ENCODE measurements at places on chromosomes 12 and 14.

DNA sequence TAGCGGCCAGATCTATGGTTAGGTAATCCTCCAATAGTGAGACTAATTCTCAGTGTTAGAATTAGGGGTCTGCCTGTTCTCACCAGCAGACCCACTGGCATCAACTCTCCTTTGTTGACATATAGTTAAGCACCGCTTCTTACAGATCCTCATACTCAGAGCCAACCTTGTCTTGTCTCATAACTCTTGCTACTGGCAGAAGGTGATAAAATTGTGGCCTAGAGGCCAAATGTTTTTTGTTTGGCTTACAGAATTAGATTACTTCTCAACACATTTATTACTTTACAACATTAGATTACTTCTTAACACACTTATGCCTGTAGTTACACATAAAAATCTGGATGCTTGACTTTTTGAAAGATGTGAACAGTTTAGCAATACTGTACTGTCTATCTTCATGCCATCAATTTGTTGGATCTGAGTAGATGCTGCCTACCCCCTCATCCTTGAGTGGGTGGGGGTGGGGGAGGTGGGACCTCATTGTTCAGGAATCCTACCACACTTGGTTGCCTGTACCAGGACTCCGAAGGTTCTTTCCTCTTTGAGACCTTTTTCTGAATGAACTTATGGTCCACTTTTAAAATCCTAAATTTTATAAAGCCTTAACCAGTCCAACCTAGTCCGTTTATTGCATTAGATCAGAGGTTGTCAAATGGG lies 7.0 kb downstream of the MTHFD1 start:
- H3K27ac ChIP-seq, result no peak overlapping the region
- no peak for DNase-seq
- H3K36me3 ChIP-seq, result no peaks in the 10 kb centered on the region
- no peaks in the 10 kb centered on the region for H3K27me3 ChIP-seq
- H3K4me1 ChIP-seq, result peaks cover 14% of the 10 kb centered on the region

DNA sequence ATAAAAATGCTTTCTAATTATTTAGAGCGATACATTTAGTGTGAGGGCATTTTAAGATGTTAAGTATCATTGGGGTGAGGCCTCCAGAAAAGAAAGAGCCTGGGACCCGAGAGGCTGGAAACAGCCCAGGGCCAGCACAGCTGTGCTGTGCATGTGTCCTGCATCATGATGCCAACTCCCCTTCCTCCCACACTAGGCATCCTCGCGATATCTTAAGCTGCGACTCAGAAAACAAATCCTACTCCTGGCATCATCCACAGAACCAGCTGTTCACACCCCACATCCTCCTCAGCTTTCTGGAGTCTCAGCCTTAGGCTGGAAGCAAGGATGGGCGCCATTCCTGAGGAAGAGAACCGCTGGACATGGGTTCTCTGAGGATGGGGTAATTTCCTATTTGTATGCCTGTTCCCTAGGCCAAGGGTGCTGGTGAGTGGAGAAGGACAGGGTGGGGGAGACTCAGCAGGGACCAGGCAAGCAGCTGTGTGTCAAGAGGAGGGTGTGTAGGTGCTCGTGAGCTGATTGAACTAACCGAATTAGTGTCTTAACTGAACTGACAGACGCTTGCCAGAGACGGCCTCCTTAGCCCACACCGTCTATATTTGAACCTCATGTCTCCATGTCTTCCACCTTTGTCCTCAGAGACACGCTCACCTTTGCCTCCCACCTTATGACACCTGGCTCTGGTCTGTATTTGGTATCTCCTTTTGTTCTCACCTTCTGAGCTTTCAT lies 15.6 kb upstream of the MCRS1 start:
- H3K27ac ChIP-seq, result no peak overlapping the region
- no peaks in the 10 kb centered on the region for H3K27me3 ChIP-seq
- no peaks in the 10 kb centered on the region for H3K36me3 ChIP-seq
- no peak overlapping the region for H3K4me3 ChIP-seq

- H3K36me3 ChIP-seq, result no peaks in the 10 kb centered on the region
- no peak overlapping the region for H3K27ac ChIP-seq
- no peak overlapping the region for H3K4me3 ChIP-seq
- H3K27me3 ChIP-seq, result no peaks in the 10 kb centered on the region
- H3K4me1 ChIP-seq, result no peaks in the 10 kb centered on the region
Measured at GRCh38 chr14:99029916-99030305, 242.1 kb downstream of the BCL11B start.

GRCh38 chr12:40325349-40325960 lies 100.7 kb downstream of the LRRK2 start:
- no peaks in the 10 kb centered on the region for H3K4me1 ChIP-seq
- no peak overlapping the region for H3K4me3 ChIP-seq
- no peaks in the 10 kb centered on the region for H3K27me3 ChIP-seq
- H3K36me3 ChIP-seq, result no peaks in the 10 kb centered on the region
- H3K27ac ChIP-seq, result no peak overlapping the region
